ENCODE measurements at places on chromosomes 5 and 9.

GRCh38 chr5:81397176-81397575 lies 3.2 kb upstream of the ACOT12 start:
- no peak for DNase-seq

- no peak for DNase-seq
Measured at GRCh38 chr9:83526901-83527300, 11.3 kb downstream of the FRMD3 start.

DNA sequence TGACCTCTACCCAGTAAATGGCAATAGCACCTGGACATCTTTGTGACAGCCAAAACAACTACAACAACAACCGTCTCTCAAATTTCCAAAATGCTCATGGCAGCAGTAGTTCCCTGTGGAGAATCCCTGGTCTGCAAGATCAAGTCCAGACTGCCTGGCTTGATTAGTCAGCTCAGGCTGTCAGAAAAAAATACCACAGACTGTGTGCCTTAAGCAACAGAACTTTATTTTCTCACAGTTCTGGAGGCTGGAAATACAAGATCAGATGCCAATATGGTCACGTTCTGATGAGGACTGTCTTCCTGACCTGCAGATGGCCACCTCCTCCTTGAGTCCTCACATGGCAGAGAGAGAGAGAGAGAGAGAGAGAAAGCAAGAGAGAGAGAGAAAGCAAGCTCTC lies 52.3 kb upstream of the MOCS2 start:
- no peak for DNase-seq

DNA sequence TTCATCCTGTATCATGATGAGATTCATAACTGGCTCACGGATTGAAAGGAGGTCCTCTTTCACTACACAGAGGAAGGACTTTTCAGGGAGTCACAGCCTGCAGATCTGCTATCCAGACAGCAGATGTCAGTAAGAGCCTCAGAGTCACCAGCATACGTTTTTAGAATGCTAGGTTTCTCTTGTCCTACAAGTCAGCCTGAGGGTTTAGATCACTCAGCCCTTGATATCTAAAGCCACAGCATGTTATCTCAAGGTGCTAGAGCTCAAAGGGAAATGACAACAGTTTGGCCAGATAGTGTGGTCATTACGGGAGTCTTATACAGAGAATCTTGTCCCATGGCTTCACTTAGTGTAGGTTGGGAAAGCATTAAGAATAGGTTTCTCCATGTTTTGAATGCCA lies 30.9 kb upstream of the SLC46A2 start:
- DNase-seq = no peak

GRCh38 chr5:90792725-90793124 lies 234.1 kb downstream of the ADGRV1 start:
- DNase-seq = no peak

DNA sequence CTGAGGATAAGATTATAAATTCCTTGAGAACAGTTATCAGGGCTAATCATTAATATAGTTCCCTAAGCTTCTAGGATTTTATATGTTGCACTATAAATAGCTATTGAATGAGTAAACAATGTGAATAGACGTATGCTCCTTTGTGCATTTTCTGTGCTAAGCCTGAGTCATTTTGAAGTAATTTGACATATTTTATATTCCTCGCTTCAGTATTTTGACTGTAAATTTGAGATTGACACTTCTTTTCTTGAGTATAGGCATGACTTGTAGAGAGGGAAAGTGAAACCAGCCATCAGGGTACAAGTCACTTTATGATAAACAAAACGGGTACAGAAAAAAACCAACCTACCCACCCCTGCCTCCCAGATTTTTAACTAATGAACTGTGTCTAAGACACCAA lies 367.7 kb upstream of the PRR16 start:
- DNase-seq = no peak

All from activated T-cell treated with anti-CD3 and anti-CD28 coated beads for 48 hours (primary cell).